Foreskin melanocyte (primary cell): ENCODE measurements at places on chromosomes 3 and 15.

DNA sequence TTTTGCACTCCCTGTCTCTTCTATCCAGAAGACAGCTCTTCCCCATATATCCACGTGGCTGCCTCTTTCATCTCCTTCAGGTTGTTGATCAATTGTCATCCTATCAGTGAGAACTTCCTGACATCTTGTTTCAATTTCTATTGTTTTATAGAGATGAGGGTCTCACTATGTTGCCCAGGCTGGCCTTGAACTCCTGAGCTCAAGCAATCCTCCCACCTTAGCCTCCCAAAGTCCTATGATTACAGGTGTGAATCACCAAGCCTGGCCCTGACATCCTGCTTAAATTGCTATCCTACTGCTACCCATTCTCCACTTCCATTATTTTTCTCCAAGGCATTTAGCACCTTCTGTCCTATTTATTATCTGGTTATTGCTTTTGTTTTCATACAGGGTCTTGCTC lies 44.9 kb upstream of the IREB2 start:
- no peak for DNase-seq

- DNase-seq = no peak
Observed at GRCh38 chr3:119690043-119690656, 12.7 kb upstream of the CFAP91 start.

GRCh38 chr15:82810061-82810889 lies 847 bp downstream of the WHAMM start:
- no peak for DNase-seq

GRCh38 chr3:15081960-15082664 lies 16.8 kb downstream of the RBSN start:
- DNase-seq = no peak

DNA sequence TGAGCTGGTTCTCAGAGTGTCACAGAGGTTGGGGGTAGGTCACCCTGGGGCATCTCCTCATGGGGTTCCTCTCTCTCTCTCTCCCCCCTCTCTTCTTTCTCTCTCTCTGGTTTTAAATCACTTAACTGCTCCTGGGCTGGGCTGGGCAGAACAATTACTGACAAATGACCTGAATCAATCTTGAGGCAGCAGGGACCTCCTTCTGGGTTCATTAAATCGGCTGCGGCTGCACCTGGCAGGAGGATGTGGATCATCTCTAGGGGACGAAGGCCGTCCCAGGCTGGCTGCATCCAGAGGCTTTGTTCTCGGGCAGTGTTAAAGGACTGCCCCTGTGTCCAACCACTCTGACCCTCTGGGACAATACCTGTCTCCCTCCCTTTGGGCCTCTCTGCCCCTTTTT lies 143.1 kb downstream of the TLE3 start:
- no peak for DNase-seq
